ENCODE measurements at places on chromosomes 7 and 10.

GRCh38 chr10:118330295-118331076, 11.6 kb downstream of the FAM204A start:
- DNase-seq, result no peak

GRCh38 chr10:26593896-26594295, 103.6 kb upstream of the PDSS1 start:
- no peak for DNase-seq

- no peak for DNase-seq
These were observed 252.0 kb downstream of the PTEN start for GRCh38 chr10:88115407-88115806.

DNA sequence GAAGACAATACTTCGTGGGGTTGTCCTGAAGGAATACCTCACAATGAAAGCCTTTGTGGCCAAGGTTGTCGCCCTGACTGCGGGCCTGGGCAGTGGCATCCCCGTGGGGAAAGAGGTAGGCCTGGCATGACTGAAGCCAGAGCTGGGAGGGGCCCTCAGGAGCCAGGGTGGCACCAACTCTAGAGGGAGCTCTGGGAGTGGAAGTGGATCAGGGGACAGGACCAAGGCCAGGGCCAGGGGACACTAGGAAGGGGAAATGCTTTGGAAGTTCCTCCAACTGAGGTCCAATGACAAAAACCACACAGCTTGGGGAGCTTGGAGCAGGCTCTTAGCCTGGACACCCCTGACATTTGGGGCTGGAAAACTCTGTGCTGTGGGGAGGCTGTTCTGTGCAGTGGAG, 5.8 kb downstream of the CLCN1 start:
- no peak for DNase-seq

- DNase-seq, result peak; percentile 68
These were observed 110.5 kb downstream of the C10orf105 start for GRCh38 chr10:71608819-71609768.

GRCh38 chr7:131325179-131325840, 2.4 kb upstream of the MKLN1 start:
- no peak for DNase-seq

GRCh38 chr7:134623193-134623592, 23.5 kb upstream of the BPGM start:
- no peak for DNase-seq

- no peak for DNase-seq
These were observed 81.7 kb downstream of the DLG5 start for GRCh38 chr10:77844713-77845445.

GRCh38 chr10:118570591-118570990, 24.9 kb downstream of the PRLHR start:
- no peak for DNase-seq

- DNase-seq, result no peak
These were observed 56.0 kb upstream of the SLC35G1 start for GRCh38 chr10:93837822-93838221.

DNA sequence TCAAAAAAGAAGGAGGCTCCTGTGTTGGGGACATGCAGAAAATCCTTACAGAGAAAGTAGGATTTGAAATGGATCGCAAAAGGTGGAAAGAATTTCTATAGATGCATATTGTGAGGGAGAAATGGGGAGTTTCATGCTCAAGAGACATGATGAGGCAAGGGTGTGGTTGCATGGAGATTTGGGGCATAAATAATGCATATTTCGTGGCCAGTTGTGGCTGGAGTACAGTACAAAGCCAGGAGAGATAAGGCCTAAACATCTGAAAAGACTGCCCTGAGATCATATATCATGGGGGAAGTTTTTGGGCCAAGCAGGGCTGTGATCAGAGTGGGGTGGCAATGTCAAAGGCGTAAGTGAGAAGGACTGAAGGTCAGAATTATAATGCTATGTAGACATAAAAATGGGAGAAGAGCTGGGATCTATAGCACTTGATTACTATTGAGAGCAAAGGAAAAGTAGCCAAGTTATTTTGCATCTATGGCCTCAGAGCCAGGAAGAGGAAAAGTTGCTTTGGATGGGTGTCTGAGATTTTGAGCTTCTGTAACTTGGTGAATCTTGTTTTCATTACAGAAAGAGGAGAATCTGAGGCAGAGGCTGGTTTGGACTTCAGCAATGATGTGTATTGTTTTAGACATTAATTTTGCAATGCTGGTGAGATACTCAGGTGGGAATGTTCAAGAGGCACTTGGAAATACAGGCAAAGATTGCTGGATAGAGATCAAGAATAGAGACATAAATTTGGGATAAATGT, 166.6 kb downstream of the INHBA start:
- no peak for DNase-seq

DNA sequence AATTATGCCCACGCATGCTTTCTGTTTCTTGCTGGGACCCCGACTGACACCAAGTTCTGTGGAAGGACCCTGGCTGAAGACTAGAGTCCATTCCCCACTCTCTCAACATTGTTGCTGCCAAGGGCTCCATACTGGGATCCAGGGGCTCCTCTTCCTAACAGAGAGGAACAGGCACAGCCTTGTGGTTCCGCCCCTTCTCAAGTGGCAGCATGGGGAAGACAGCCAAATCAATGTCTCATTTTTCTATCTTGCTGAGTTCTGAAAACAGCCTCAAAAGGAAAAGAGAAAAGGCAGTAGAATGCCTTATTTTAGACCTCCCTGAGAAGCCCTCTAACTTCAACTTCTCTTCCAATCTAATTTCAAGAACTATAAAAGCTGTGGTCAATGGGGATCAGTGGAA, 23.7 kb upstream of the LAMB1 start:
- DNase-seq, result no peak

DNA sequence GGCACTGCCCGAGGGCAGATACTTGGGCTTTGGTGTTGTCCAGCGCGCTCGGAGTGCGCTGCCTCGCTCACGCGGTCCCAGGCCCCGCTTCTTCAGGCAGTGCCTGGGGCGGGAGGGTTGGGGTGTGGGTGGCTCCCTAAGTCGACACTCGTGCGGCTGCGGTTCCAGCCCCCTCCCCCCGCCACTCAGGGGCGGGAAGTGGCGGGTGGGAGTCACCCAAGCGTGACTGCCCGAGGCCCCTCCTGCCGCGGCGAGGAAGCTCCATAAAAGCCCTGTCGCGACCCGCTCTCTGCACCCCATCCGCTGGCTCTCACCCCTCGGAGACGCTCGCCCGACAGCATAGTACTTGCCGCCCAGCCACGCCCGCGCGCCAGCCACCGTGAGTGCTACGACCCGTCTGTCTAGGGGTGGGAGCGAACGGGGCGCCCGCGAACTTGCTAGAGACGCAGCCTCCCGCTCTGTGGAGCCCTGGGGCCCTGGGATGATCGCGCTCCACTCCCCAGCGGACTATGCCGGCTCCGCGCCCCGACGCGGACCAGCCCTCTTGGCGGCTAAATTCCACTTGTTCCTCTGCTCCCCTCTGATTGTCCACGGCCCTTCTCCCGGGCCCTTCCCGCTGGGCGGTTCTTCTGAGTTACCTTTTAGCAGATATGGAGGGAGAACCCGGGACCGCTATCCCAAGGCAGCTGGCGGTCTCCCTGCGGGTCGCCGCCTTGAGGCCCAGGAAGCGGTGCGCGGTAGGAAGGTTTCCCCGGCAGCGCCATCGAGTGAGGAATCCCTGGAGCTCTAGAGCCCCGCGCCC, at the start of gene NPY:
NPY (plus strand) TSS at position 294 of the 802 bp plus-strand sequence. CDS start 1,051 bp downstream, outside the sequence.
- DNase-seq, result no peak

DNA sequence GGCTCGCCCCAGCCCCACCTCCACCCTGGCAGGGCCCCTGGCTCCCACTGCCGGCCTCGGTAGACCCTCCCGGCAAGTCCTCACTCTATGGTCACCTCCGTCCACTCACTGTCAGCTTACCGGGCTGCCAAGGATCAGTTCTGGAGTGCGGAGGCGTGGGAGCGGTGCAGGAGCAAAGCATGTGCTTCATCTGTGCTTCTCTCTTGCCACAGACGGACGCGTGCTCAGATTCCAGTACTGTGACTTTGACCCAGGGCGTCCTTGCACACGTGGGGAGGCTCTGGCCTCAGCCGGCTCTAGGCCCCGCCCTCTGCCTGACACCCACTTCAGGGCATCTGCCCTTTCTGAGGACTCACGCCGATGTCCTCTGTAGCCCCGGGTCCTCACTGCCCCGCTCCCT, 547.5 kb upstream of the FOXK1 start:
- DNase-seq, result no peak

- no peak for DNase-seq
These were observed 18.9 kb downstream of the CEP55 start for GRCh38 chr10:93515071-93516005.

DNA sequence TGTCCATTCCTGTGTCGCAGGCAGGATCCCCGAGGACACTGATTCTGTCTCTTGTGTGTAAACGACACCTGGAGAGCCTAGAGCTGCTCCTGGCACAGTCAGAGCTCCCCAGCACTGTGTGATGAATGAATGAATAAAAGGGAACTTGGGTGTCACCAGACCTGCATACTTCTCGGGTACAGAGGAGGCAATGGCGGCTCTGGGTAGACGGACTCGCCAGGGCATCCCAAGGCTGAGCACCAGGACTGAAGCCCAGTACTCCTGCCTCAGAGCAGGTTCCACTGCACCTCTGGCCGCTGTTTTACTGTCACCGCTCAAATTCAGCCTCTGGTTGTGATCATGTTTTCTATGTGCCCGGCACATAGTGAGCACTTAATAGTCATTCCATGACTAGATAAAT, 255.8 kb downstream of the GLRX3 start:
- DNase-seq, result no peak

All from activated CD4-positive, alpha-beta memory T cell treated with anti-CD3 and anti-CD28 coated beads, Interleukin-2, amount 10 ng/mL, durations not matched to agents 7 days and 5 days (primary cell).